Stimulated activated CD4-positive, alpha-beta T cell treated with anti-CD3 and anti-CD28 coated beads, Interleukin-12 subunit alpha, Interleukin-12 subunit beta, amount 100 ng/mL, for 24 hours (primary cell): ENCODE measurements at places on chromosomes 5 and 9.
A peak's percentile ranks its signal among the peaks of the same experiment; 100 is the strongest.

- no peak for DNase-seq
Measured at GRCh38 chr9:131138676-131139075, 13.3 kb downstream of the NUP214 start.

DNA sequence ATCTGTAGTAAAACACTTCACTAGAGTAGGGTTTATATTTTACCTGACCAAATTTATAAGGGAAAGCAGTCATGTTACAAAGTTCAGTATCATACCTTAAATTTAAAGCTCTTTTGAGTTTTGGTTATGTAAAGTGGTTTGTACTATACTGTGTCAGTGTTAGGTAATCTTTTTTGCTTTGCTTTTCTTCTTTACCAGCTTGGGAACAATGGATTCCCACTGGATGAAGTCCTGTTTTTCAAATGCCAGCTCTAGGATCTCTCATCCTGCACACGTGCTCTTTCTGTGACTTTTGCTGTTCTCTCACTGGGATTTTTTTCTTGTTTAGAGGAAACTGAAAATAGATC lies 15.9 kb downstream of the CYSTM1 start:
- no peak for DNase-seq

- no peak for DNase-seq
Measured at GRCh38 chr9:130879863-130880411, 16.7 kb downstream of the QRFP start.

DNA sequence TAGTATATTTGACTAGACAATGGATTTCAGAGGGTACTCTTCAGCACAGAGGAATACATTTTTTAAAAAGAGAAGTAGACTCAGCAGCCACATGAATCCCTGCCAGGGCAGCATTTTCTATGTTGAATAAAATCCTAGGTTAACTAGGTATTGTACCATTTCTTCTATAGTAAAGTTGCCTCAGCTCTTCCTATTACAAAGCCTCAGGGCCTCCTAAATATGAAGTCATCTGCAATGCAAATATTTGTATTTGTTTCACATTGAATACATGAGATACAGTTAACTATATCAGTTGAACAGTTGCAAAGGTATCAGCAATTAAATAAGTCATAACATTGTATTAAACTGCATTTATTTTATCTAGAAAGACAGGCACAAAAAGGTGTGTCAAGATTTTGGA lies 59.5 kb downstream of the NUDT12 start:
- no peak for DNase-seq

GRCh38 chr5:157842787-157843186 lies 16.2 kb downstream of the CLINT1 start:
- DNase-seq, result no peak

DNA sequence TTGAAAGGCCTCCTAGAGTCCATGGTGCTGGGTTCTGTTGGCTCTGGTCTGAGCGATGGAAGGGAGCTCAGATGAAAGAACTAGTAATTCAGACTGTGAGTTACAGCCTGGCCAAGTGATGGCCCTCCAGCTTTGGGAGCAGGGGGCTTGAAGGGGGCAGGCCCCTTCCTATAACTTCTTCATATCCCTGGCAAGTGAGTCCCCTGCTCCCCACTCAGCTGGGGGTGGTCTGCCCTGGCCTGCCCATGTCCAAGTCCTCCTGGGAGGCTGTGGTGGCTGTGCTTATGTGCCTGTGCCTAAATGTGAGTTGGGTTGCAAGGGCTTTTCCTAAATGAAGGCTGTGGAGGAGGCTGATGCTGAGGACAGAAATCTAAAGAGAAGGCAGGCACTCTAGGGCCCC lies 80.1 kb downstream of the MACROH2A1 start:
- no peak for DNase-seq

DNA sequence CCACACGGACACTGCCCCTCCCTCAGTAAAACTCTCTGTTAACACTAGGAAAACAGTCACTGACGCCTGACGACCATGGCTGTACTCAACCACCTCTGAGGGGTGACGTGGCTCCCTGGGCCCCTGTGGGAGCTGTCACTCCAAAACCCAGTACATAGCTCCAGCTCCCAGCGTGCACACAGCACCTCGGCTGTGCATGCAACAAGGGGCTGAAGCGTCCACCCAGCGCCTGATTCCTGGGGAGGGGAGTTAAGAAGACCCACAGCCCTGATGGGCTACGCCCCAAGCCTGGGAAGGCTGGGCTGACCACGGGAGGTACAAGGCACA lies 36.3 kb downstream of the SLC12A7 start:
- no peak for DNase-seq

GRCh38 chr9:95746408-95747180 lies 128.9 kb upstream of the ERCC6L2 start:
- no peak for DNase-seq

GRCh38 chr5:97067296-97067850 lies 75.0 kb downstream of the LIX1 start:
- DNase-seq, result no peak

GRCh38 chr9:123119566-123119965 lies 86.1 kb downstream of the GPR21 start:
- DNase-seq, result no peak

DNA sequence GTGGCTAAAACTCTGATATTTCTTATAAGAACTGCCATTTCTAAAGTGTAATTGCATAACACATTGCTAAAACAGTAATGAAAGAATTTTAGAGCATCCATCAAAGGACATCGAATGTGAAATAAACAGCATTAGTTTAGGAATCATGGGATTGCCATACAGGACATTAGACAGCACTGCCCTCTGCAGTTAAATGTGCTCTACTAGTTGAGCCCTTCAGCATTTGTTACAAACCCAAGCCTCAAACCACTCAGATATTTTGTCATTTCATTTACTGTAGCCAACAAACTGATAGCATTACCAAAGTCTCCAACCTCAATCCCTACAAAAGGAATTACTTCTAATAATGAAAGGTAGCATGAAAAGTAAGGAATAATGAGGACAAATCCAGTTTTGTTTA lies 116.8 kb upstream of the COX7C start:
- DNase-seq, result no peak

DNA sequence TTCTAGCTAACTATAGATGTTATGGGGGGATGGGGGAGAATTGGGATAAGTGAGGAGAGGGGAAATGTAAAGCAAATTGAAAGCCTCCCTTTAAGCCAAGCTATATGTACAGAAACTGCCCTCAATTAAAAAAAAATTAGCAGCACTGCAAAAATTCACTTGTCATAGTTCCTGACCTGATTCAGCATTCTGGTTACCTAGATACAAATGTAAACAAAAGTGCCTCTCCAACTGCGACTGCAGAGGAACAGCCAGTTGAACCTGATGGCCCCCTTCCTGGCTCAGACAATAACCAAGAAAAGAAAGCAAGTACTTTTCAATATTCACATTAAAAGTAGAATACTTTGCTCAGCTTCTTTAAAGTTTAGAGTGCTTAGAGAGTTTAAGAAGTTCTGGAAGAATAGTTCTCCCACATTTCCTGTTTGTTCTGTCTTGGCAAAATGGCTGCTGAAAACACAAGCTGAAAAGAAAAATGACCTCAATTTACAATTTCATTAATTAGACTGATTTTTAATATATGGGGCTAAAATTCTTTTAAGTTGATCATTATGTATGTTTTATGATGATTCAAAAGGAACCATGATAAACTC lies 1.5 kb downstream of the FAM81B start:
- no peak for DNase-seq

GRCh38 chr5:5069851-5070250 lies 70.3 kb upstream of the ADAMTS16 start:
- no peak for DNase-seq

DNA sequence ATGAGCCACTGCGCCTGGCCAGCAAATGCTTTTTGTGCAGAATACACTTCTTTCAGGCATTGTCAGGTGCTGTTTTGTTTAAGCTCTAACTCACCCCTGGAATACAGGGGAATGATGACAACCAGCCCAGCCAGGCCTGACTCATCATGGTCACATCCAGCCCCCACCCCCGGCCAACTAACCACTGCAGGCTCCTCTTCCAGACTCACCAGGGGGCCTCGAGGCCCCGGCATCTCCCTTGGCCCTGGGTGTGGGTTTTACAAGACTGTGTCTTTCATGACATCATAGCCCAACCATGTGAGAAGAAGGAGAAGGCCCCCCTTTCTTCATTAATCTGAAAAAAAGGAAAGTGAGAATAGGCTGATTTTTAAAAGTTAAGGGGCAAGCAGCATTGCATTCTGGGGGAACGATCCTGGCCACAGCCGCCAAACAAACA lies 35.5 kb downstream of the OLFML2A start:
- no peak for DNase-seq

DNA sequence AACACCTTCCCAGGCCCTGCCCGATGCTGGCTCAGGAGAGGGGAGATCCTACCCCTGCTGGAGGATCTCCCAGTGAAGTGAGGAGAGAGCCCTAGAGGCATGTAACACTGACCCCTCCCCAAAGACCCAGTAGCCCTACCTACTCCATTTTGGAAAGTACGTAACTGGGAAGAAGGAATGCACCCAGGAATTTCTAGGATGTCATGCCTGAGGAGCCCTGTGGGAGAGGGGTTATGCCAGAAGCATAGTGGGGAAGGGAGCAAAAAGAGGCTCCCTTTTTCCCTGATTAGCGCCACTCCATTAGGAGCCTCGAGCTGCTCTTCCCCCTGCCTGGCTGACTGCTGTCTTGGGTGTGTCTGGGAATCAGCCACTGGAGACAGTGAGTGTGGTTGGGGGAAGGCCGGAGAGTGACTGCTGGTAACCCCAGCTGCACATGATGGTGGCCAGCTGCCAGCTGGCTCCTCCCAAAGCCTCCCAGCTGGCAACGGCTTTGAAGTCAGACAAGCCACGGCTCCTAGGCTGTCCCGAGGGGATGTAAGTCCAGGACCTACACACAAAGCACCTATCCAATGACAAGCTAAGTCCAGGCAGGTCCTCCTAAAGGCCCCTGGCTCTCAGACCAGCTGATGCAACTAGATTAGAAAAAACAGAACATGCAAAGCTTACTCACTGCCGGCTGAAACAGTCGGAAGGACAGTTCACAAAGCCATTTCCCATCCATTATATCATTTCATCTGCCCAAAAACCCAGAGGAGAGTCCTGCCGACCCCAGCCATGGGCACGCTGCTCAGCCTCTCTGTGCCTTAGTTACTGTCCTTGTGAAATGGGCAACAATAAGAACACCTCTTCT lies 136.5 kb upstream of the ABCA1 start:
- no peak for DNase-seq

DNA sequence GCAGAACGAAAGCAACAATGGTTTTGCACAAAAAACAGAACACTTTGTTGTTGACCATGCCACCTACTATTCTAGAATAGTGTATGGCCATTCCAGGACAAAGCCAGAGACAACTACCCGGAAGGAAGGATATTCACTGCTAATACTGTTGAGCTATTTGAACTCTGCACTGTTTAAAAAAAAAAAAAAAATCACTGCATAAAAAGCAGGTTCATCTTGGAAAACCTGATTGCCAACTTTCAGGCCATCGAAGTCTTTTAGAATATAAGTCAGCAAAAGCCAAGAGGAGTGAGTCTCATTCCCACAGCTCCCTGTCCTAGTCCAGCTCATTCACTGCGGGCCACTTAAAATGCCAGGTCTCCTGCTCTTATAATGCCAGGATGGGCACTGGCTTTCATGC lies 4.0 kb downstream of the ENC1 start:
- DNase-seq, result no peak

GRCh38 chr9:19999491-20000057 lies 210.7 kb upstream of the SLC24A2 start:
- DNase-seq, result peak; percentile 45

GRCh38 chr5:171447226-171447625 lies 27.8 kb downstream of the FGF18 start:
- no peak for DNase-seq

GRCh38 chr5:95261437-95262175 lies 23.3 kb downstream of the MCTP1 start:
- no peak for DNase-seq

DNA sequence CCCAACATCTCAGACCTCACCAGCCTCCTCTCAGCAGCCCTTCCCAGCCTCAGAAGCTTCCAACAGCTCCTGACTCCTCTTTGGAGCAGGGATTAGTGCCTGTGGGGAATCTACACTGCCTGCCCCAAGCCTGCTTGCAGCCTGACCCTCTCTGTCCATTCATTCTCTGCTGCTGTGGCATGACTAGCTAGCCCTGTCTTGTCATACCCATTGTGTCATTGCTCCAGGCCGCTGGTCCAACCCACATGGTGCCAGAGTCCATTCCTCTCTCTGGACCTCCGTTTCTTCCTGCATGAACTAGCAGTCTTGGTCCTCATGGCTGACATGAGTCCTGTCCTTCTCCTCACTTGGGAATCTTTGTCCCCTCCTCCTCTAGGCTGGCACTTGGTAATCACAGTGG lies 12.8 kb upstream of the RXRA start:
- no peak for DNase-seq

DNA sequence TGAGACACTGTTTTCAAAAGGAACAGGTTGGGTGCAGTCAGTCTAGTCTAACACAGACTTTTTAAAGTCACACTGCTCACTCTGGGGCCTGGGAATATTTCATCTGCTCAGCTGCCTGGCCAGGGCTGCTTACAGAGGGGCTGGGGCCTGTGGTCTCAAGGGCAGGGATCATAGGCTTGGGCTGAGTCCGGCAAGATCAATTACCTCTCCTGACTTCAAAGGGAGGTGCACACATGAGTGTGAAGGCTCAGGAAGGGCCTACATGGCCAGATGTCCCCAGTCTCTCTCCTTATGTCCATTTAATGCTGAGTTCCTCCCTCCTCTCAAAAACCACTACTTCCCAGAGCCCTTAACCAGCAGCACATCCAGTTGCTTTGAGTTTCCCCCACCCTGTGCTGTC lies 247.2 kb downstream of the HSPA4 start:
- DNase-seq, result no peak

DNA sequence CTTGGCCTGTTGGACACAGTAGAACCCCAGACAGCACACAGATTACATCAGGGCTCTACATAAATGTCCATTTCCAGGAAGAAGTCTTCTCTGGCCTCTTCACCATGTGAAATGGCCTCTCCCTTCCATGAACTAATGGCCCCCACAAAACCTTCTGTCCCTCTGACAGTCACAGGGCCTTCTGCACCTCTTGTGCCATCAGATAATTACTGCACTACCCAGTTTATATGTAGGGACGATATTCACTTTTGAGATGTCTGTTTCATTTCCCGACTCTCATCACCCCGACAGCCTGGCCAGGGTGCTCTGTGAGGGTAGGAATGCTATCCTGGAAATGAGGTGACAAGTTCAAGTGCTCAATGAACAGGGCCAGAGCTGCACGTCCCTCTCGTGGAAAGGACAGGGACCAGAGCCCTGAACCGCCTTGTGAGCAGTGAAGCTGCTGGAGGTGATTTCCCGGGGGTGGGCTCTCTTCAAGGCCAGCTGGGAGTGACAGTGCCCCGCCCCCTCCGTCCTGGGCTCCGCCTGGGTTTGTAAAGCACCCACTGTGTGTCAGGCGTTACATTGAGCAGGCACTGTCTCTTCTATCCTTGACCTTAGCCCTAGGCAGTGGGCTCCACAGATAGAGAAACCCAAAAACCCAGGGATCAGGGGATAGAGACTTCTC lies 3.0 kb upstream of the FAM78A start:
- DNase-seq, result no peak

- no peak for DNase-seq
Measured at GRCh38 chr9:70901013-70901412, 220.4 kb downstream of the TRPM3 start.

GRCh38 chr9:28249424-28249823 lies 676.1 kb upstream of the C9orf72 start:
- DNase-seq, result no peak
